ENCODE measurements at places on chromosomes 12 and 14. TPM values are rescaled to one million over a fixed set of nuclear protein-coding genes. Genes with fewer than 3 reads are reported as not detected.
A peak's percentile ranks its signal among the peaks of the same experiment; 100 is the strongest.

TOGARAM1 gene
- total RNA-seq = 7.7 TPM

GRCh38 chr12:6538420-6539313 lies 4.3 kb downstream of the GAPDH start:
- peak; percentile 32 for DNase-seq

- no peak for DNase-seq
These were observed 4.2 kb downstream of the TDP1 start for GRCh38 chr14:89959853-89960445.

- DNase-seq = peak; percentile 42
These were observed 29.0 kb downstream of the SERPINA11 start for GRCh38 chr14:94423453-94424056.

TAS2R42 gene
- not detected for total RNA-seq

GRCh38 chr14:68000511-68000910 lies 180.9 kb downstream of the RAD51B start:
- peak; percentile 38 for DNase-seq

KCTD10 gene
- total RNA-seq = 53.6 TPM

Measured in A172 (cell line).